Right atrium auricular region (tissue), 2 donors: ENCODE measurements at places on chromosomes 2 and 18. TPM values are rescaled to one million over a fixed set of nuclear protein-coding genes. Genes with fewer than 3 reads are reported as not detected.

DNA sequence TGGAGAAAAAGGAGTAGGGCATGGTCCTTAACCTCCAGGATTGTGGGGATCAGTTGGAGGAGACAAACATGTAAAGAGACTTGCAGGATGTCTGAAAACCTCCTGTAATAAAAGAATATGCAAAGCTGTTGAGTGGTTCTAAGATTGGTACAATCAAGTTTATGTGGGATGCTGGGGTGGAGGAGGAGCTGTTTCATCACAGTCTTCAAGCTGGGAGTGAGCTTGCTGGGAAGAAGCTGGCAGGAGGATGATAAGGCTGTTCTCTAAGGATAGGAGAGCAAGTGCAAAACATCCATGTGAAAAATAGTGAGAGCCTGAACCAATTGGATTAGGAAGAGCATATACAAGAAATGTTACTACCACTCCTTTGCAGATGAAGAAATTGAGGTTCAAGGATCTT is 161.9 kb upstream of the CRIM1 start:
- no peak for DNase-seq

- DNase-seq: no peak
Observed at GRCh38 chr2:54000524-54000923, 29.7 kb upstream of the PSME4 start.

- DNase-seq: peak; percentile 38
Observed at GRCh38 chr2:128237911-128238697, 80.6 kb downstream of the HS6ST1 start.

RPL37A gene
- total RNA-seq: 1,004 TPM

GKN2 gene
- not detected for total RNA-seq

ERLEC1 gene
- total RNA-seq: 55.7 TPM

HDAC4 gene
- total RNA-seq: 8.1 TPM

COPS8 gene
- 106 TPM for total RNA-seq

FSHR gene
- total RNA-seq: 0.28 TPM
